ENCODE measurements at places on chromosomes 16 and 17.

DNA sequence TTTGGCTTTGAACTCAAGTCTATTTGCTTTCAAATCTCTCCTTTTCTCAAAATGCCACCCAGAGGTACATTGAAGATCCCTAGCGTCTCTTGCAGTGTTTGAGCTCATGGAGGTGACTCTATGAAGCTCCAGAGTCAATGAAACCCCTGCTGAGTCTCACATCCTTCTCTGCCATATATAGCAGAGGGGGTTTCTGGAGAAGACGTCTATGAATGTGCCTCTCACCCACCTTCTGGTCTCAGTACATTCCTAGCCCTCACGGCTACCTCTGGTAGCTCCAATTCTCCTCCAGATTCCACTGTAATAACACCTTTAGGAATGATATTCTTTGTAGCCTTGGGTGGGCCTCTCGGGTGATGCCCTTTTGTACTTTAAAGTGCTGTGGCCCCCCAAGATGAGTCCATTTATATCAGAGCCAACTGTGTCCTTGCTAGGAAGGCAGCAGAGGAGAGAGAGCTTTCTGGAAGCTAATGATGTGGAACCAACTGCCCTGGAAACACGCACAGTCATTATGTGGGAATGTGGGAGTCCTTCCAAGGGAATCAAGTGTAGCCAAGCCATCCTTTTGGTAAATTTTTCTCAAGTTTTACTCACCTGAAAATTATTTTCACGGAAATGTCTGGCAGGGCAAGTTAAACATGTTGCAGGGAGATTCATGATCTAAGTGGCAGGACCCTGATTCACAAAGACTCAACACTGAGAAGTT is 123.4 kb downstream of the ASIC2 start:
- DNase-seq, result peak; percentile 3

- DNase-seq, result no peak
Measured at GRCh38 chr17:28285965-28286364, 33.0 kb upstream of the TMEM97 start.

- DNase-seq, result no peak
Measured at GRCh38 chr17:33024688-33025486, 33.2 kb downstream of the SPACA3 start.

GRCh38 chr16:68090130-68090529 is 5.0 kb downstream of the NFATC3 start:
- no peak for DNase-seq

DNA sequence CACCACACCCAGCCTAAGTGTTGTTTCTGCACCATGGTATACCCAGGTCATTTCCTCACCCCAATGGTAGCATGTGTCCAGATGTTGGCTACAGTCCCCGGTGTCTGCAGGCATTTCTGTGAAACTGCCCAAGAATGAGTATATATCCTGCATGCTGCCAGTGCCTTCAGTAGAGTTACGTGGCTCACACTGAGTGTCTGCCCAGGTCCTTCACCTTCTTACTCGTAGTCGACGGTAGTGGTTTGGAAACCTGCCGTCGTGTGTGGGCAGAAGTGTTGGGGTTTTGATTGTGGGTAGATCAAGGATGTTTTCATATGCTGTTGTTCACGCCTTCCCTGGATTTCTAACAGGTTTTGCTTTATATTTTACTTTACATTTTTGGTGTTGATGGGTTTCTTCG is 16.8 kb downstream of the TCF25 start:
- DNase-seq, result peak; percentile 70
